Peyer's patch (tissue), 4 donors: ENCODE measurements at places on chromosomes 11 and 22. TPM values are rescaled to one million over a fixed set of nuclear protein-coding genes. Genes with fewer than 3 reads are reported as not detected.

GRCh38 chr11:61172888-61173287 is 11.7 kb upstream of the VPS37C start:
- H3K36me3 ChIP-seq: no peaks in the 10 kb centered on the region
- H3K4me1 ChIP-seq: no peaks in the 10 kb centered on the region
- DNase-seq: no peak

- peaks cover under 1% of the 10 kb centered on the region for H3K4me1 ChIP-seq
- H3K27me3 ChIP-seq: no peaks in the 10 kb centered on the region
- H3K27ac ChIP-seq: peak overlapping the region; percentile 94
- no peak for DNase-seq
- peaks cover 40% of the 10 kb centered on the region for H3K36me3 ChIP-seq
Observed at GRCh38 chr22:37655252-37655563, 3.3 kb upstream of the PDXP start.

RAB39A gene
- 2.5 TPM for total RNA-seq

DNA sequence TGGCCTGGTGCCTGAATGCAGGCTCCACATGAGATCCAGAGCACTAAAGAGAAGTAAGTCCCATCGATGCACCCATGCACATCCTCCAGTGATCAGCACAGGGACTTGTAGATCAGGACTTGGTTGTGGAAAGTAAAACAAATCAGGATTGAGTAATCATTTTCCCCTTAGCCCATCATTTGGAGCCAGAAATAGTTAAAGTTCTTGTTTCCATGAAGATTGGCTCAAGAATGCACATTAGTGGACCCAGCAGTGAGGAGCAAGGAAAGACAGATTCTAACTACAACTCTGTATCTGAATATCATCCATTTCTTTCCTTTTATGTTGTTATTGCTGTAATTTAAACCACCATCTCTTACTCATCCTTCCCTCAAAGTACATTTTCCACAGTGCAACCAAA is 19.1 kb downstream of the CCDC83 start:
- no peaks in the 10 kb centered on the region for H3K4me1 ChIP-seq
- no peak overlapping the region for H3K27ac ChIP-seq
- no peaks in the 10 kb centered on the region for H3K36me3 ChIP-seq
- H3K4me3 ChIP-seq: no peak overlapping the region
- no peak for DNase-seq
- H3K27me3 ChIP-seq: no peaks in the 10 kb centered on the region

ARFGAP2 gene
- 225 TPM for total RNA-seq

GRCh38 chr11:72599325-72600117 is 74.7 kb downstream of the PDE2A start:
- H3K36me3 ChIP-seq: no peaks in the 10 kb centered on the region
- no peaks in the 10 kb centered on the region for H3K4me1 ChIP-seq
- no peak overlapping the region for H3K27ac ChIP-seq
- H3K27me3 ChIP-seq: no peaks in the 10 kb centered on the region
- H3K4me3 ChIP-seq: no peak overlapping the region

CARD18 gene
- total RNA-seq: not detected

MYBPC3 gene
- total RNA-seq: not detected

DNA sequence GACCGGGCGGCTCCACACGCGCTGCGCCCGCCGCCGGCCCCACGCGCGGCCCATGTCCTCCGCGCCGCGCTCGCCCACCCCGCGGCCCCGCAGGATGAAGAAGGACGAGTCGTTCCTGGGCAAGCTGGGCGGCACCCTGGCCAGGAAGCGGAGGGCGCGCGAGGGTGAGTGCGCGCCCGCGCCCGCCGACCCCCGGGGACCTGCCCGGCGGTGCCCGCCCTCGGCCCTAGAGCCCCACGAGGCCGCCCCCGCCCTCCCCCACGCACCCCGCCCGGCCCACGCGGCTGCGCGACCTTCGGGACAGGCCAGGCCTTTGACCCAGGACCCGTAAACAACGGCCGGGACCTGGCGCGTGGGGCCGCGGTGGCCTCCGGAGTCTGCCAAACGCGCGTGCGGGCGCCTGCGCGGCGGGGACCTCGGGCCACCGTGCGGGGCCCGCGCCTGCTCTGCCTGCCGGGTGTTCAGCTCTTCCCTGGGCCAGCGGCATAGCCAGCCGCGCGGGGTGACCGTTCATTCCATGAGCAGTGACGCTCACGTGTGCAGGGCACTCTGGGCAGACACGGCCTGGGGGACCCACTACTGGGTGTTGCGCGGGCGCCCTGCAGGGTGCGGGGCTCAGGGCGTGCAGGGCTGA is at the start of gene PARVB:
PARVB (plus strand) TSS at position 15 of the 634 bp plus-strand sequence; CDS start at position 53, 38 bp downstream.
- no peaks in the 10 kb centered on the region for H3K27me3 ChIP-seq
- peak within 1 kb of the TSS; percentile 89 for H3K27ac ChIP-seq
- peak within 1 kb of the TSS; percentile 68 for H3K4me3 ChIP-seq
- H3K4me1 ChIP-seq: no peaks in the 10 kb centered on the region

DNA sequence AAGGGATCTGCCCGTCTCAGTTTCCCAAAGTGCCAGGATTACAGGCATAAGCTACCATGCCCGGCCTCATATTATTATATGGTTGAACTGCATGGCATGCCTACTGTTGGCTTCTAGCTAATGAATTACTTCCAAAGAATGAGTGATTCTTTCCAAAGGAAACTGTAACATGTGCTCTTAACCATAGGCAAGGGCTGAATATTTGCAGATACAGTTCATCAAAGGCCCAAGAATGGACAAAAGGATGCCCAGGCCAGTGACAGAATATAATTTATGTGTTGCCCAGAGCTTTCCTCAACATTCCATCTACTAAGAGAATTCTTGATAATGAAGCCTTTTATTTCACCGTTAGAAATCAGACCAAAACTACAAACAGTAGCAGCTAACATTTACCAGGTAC is 27.0 kb upstream of the CCDC89 start:
- no peaks in the 10 kb centered on the region for H3K27me3 ChIP-seq
- H3K4me1 ChIP-seq: no peaks in the 10 kb centered on the region
- H3K4me3 ChIP-seq: no peak overlapping the region
- DNase-seq: no peak
- no peak overlapping the region for H3K27ac ChIP-seq
- H3K36me3 ChIP-seq: no peaks in the 10 kb centered on the region

- no peaks in the 10 kb centered on the region for H3K4me1 ChIP-seq
- peak overlapping the region; percentile 94 for H3K27ac ChIP-seq
- H3K4me3 ChIP-seq: no peak overlapping the region
- no peaks in the 10 kb centered on the region for H3K27me3 ChIP-seq
- no peaks in the 10 kb centered on the region for H3K36me3 ChIP-seq
Observed at GRCh38 chr22:37654563-37655251, 3.8 kb upstream of the PDXP start.

DNA sequence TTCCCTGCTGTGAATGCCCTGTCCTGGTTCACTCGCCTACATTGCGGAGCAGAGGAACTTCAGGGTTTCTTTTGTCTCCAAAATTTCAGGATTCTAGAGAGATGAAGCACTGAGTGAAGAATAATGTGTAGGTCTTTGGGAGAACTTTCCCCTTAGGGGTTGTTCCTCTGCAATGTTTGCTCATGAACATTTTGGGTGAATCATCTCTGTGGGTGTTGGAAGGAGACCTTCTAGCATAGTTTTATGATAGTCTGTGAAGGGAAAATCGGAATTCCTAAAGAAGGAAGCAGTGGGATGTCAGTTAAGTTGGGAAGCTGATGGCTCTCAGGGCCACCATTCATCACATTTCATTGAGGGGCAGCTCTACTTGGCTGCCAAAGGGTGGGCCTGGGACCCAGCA is 64.8 kb downstream of the MIAT start:
- peaks cover 26% of the 10 kb centered on the region for H3K36me3 ChIP-seq
- no peaks in the 10 kb centered on the region for H3K27me3 ChIP-seq
- DNase-seq: no peak
- no peaks in the 10 kb centered on the region for H3K4me1 ChIP-seq
- H3K4me3 ChIP-seq: no peak overlapping the region

CRYBA4 gene
- not detected for total RNA-seq

DNA sequence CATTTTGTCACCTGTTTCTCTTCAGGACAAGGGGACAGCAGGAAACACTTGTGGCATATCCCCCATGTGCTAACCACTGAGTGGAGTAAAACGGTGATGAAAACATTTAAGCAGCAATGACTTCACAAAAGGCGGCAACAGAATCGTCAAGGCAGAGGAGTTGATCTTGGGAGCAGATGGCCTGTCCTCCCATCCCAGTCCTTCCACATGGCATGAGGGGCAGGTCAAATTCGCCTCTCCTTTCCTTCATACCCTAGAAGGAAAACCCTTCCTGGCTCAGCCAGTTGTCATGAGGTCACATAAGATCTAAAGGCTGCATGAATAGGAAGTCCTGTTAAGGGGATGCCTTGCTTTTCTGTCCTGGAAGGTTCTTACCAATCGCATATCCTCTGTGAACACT is 169.1 kb downstream of the MAML2 start:
- H3K36me3 ChIP-seq: no peaks in the 10 kb centered on the region
- H3K27me3 ChIP-seq: no peaks in the 10 kb centered on the region
- no peak for DNase-seq

DNA sequence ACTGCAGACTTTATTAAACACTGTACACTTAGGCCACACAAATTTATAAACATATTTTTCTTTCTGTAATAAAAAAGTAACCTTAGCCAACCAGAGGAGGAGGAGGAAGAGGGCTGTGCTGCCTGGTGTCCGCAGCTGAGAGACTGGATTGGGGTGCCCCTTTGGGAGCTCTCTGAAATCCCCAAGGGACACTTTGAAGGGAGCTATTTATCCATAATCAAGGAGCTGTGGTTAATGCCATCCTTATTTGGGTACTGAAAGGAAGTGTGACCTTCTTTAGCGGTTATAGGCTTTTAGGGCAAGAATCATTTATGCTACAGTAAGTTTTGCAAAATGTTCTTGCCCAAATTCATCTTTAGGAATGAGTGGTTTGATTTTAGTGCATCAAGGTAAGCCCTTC is 125.8 kb downstream of the RASSF10 start:
- H3K4me3 ChIP-seq: no peak overlapping the region
- H3K36me3 ChIP-seq: no peaks in the 10 kb centered on the region
- H3K4me1 ChIP-seq: peaks cover 6% of the 10 kb centered on the region
- H3K27ac ChIP-seq: no peak overlapping the region
- no peak for DNase-seq
- no peaks in the 10 kb centered on the region for H3K27me3 ChIP-seq

DNA sequence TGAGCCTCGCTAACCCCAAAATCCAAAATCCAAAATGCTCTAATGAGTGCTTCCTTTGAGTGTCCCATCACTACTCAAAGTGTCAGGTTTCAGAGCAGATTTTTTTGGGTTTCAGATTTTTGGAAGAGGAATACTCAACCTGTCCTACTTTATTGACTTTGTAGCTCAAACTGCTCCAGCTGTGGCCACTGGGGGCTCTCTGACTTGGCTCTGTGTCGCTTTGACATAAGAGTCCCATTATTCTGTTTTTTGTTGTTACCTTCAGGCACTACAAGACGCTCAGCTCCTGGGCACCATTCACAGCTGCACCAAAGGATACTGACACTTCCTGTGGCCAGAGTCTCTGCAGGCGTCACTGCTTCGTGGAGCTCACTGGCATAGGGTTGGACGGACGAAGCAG is 41.1 kb downstream of the PHF21B start:
- no peak overlapping the region for H3K27ac ChIP-seq
- H3K27me3 ChIP-seq: no peaks in the 10 kb centered on the region
- no peak for DNase-seq
- H3K4me3 ChIP-seq: no peak overlapping the region

- H3K4me3 ChIP-seq: no peak overlapping the region
- DNase-seq: peak; percentile 36
- H3K36me3 ChIP-seq: no peaks in the 10 kb centered on the region
- H3K4me1 ChIP-seq: no peaks in the 10 kb centered on the region
- H3K27me3 ChIP-seq: no peaks in the 10 kb centered on the region
Observed at GRCh38 chr22:49765951-49766350, 61.7 kb downstream of the BRD1 start.

DNA sequence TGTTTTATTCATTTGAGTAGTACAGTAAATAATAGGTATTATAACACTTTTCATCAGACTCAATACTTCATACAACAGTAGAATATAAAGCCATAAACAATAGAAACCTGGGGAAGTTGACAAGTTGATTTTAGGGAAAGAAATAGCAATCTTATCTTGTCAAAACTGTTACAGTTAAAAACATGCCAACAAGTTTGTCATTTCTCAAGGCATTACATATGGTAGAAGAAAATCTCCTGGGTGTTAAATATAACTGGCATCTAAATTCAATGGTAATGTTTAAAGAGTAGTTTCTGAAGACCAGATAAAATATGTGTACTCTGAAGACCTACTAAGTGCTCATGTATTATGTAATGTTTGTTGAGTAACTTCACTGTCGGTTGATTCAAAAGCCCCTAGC is 75.1 kb downstream of the LRRC4C start:
- H3K27ac ChIP-seq: no peak overlapping the region
- H3K27me3 ChIP-seq: no peaks in the 10 kb centered on the region
- DNase-seq: no peak
- H3K4me1 ChIP-seq: no peaks in the 10 kb centered on the region
- H3K36me3 ChIP-seq: no peaks in the 10 kb centered on the region
- H3K4me3 ChIP-seq: no peak overlapping the region

DNA sequence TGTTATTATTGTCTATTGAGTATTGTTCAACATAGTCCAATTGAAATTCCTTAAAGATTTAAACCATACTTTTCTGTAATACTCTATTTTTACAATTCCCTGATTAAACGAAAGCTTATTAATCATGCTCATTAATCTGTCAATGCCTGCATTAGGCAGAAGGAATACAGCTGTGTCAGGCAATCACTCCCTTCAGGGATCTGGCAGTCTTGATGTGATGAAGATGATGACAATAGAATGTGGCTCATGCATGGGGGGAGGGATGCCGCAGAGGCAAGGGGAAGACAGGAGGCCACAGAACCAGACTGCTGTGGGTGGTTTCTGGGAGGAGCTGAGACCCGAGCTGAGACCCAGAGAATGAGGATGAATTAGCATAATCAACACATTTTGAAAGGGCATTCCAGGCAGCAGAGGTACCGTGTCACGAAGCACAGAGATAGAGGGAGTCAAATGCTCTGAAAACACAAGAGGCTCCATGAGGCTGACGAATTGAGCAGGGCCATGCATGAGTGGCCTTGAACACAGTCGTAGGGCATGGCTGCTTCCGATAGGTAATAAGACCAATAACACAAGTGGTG is 1075.5 kb downstream of the OPCML start:
- no peaks in the 10 kb centered on the region for H3K4me1 ChIP-seq
- H3K27me3 ChIP-seq: no peaks in the 10 kb centered on the region
- H3K36me3 ChIP-seq: no peaks in the 10 kb centered on the region
- DNase-seq: no peak
- H3K4me3 ChIP-seq: no peak overlapping the region
- H3K27ac ChIP-seq: no peak overlapping the region

- H3K4me1 ChIP-seq: peaks cover 4% of the 10 kb centered on the region
- no peaks in the 10 kb centered on the region for H3K27me3 ChIP-seq
- H3K4me3 ChIP-seq: peak overlapping the region; percentile 93
- no peaks in the 10 kb centered on the region for H3K36me3 ChIP-seq
- H3K27ac ChIP-seq: peak overlapping the region; percentile 91
- peak; percentile 45 for DNase-seq
Observed at GRCh38 chr11:67118181-67118766, 789 bp upstream of the KDM2A start.
